ENCODE measurements at places on chromosomes 3 and 15.

- no peak for DNase-seq
Measured at GRCh38 chr3:197174927-197175326, 123.5 kb downstream of the DLG1 start.

DNA sequence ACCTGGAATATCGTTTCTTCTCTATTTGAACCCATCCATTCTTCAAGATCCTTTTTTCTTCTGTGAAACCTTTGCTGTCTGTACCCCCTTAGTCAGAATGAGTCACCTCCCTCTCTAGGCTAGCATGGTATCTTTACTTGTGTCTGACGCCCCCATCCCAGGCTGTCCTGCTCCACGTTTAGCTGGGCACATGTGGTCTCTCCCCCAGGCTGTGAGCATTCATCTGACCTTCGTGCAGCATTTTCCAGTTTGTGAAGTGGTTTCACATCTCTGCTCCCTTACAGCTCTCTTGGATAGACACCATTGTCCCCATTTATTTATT, 14.3 kb upstream of the TLE3 start:
- DNase-seq, result no peak

- peak; percentile 91 for DNase-seq
Measured at GRCh38 chr3:69330891-69331400, 54.9 kb downstream of the FRMD4B start.

- DNase-seq, result no peak
Measured at GRCh38 chr15:101267320-101268104, 9.8 kb downstream of the SELENOS start.

DNA sequence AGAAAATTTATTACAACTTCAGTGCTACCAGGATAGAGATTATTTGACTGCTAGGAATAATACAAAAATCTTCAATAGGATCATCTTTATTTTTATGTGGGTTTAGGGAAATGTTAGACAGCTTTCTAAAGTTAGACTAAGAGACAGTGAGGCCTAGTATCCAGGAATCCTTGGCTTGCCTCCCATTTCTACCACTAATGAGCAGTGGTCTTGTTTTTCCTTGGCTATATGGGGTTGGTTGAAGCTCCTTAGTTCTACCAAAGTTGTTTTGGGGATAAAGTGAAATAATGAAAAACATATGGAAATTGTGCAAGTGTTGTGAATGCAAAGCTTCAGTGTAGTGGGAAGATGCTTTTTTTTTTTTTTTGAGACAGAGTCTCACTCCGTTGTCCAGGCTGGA, 16.8 kb downstream of the AP4E1 start:
- DNase-seq, result no peak

DNA sequence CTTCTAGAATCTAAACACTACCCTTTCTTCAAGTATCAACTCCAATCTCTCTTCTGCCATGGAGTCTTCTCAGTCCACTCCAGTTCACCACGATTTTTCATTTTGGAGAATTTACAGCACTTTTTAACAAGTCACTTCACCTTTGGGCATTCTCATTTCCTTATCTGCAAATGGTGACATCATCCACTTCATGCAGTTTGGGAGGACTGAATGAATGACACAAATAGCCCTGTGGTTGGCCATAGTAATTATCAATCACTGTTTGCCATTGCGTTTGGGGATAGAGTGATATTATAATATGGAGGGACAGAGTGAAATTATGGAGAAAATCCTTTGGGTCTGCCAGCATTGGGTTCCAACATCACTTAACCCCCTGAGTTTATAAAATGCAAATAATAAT, 38.0 kb upstream of the TM4SF1 start:
- DNase-seq, result peak; percentile 32

GRCh38 chr15:88805031-88805780, 2.0 kb downstream of the ACAN start:
- DNase-seq, result no peak

- no peak for DNase-seq
Measured at GRCh38 chr15:62601777-62602545, 436.9 kb upstream of the C2CD4B start.

DNA sequence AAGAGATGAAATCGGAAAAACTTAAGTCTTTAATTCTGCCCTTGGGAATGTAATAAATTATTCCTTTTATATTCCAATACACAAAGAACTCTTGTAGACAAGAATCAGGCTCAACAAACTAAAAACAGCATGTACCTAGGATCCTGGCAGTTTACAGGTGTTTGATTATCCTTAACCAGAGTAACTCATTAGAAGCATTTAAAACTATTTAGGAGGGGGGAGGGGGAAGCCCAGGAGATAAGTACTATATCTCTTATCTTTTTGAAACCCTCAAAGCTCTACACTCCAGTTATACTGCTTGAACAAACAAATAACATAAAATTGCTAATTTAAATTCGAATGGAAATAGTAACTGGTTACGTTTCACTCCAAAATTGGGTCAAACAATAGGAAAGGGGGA, 1.9 kb downstream of the CNBP start:
- DNase-seq, result no peak

DNA sequence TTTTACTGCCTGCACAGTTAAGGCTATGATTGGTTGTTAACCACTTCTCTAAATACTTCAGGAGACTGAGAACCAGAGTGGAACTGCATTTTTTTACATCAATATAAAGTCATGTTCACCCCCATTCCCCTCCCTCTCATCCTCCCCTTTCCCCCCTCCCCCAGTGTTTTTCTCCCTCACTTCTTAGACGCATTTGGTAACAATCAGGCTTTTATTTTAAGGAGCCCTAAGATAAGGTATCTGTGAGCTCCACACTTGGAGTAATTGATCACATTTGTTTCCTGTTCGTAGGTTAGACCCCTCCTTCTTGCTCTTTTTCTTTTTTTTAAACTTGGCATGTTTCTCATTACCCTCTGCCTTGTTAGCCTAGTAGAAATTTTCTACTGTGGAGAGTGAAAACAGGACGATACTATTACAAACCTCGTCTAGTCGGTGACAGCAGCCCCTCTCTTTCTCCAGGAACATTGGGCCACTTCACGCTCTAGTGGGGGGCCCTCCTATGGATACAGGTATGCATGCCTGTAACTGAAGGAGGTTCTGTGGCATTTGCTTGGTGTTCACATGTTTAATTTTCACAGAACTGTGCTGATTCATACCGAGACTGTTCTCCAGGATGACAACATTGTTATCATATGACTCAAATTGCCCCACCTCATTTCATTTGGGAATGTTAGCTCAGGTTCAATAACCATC, 314.4 kb downstream of the MECOM start:
- DNase-seq, result peak; percentile 11

DNA sequence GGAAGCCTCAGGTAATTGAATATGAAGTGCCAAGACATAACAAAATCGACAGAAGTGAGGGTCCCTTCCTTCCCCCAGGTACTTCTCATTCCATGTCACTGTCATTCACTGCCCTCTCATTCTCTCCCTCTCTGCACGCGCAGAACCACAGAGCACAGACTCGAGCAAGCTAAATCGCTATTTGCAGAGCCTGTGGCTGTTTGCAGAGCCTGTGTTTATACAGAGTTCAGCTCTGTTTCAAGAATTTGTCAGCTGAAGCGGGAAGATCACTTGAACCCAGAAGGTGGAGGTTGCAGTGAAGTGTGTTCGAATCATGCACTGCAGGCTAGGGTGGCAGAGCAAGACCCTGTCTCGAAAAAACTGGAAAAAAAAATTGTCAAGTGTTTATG, 2.5 kb downstream of the VILL start:
- no peak for DNase-seq

DNA sequence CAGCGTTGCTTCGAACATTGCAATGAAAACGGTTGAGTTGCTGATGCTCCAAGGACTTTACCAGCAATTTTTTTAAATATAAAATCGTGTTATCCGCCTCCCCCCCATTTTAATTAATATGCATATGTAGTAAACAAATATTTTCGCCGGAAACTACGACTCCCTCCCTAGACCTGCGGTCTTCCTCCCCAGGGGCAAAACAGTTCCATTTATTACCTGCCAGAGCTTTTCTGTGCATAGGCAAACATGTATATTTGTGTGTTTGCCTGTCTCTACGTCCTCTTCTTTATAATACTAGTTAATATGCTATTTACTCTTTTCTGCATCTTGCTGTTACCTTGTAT, 593 bp upstream of the RSL24D1 start:
- no peak for DNase-seq

DNA sequence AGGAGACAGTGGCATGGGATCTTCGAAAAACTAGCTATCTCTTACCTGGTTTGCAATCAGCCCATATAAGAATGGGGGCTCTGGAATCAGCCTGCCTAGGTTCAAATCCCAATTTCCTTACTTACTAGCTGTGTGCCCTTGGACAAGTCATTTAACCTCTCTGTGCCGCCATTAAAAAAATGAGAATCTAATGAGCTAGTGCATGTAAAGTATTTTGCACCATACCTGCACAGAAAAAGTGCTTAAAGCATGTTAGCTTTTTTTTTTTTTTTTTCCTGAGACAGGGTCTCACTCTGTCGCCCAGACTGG, 181.8 kb downstream of the SHQ1 start:
- no peak for DNase-seq

- no peak for DNase-seq
Measured at GRCh38 chr15:58403581-58403980, 28.2 kb upstream of the LIPC start.

DNA sequence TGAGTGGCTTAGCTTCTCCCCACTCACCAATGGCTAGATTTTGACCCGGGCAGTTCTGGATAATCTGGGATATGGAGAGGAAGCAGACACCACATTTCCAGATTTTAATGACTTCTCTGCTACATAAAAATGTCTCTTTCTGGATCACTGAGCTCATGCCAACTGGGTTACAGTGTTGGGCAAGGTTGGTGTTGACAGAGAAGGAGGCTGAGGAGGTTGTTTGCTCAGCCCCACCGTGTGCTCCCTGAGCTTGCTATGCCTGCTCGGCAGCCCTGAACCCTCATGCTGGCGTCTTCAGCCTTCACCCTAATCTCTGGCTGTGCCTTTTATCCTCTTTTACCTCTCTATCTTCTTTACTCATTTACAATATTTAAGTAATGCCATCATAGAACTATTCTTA, 53.0 kb upstream of the KPNA4 start:
- no peak for DNase-seq

DNA sequence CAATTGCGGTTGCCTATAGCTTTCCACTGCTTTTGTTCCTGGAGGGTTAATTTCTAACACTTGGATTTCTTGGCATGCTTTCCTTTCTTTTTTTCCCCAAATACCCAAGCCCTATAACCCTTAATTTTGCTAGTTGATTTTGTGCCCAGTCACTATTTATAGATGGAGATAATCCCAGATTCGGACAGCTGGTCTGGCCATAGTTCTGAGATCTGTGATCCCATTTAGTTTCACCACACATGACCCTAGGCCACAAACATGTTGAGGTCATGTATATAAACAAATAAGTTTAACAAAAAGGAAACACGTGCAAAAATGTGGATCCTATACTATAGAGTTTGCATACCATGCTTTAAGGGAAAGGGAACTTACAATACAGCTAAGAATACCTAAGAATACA, 111.4 kb downstream of the ZMAT3 start:
- no peak for DNase-seq

- peak; percentile 46 for DNase-seq
Measured at GRCh38 chr3:194910414-194910984, 224.8 kb downstream of the FAM43A start.

- peak; percentile 35 for DNase-seq
Measured at GRCh38 chr15:68281008-68281407, 3.5 kb downstream of the FEM1B start.

GRCh38 chr15:100686725-100687473, 84.5 kb downstream of the ASB7 start:
- no peak for DNase-seq
